Head of caudate nucleus (tissue), 42 donors: ENCODE measurements at places on chromosomes 4 and X.

DNA sequence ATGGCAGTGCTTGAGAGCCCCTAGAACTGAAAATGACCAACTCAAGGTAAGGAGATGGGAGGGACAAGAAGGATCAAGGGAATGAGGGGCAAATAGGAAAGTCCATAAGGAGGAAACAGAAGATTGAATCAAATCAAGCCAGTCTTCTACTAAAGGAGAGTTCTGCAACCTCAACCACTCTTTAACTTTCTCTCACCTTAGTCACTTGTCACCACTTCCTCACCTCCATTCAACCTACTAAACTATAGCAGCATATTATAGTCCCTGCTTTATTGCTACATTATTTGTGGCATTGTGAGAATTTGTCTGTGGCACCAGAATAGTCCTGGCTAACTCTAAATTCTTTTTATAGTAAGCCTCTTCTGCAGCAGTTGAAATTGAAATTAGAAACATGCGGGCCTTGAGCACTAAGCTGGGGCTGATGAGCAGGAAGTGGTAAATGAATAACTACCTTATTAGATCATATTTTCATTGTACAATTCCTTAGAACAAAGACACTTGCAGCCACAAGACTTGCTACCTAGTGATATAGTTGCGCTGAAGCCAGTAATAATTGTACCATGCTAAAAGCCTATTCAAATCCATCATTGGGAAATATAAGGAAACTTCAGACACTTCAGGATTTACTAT is 336.9 kb downstream of the ZNF674 start:
- DNase-seq: no peak

- DNase-seq: no peak
These were observed 14.8 kb downstream of the AMTN start for GRCh38 chr4:70533211-70533610.

GRCh38 chrX:34918856-34919255 is 23.7 kb upstream of the FAM47B start:
- DNase-seq: no peak

GRCh38 chr4:119130365-119131065 is 5.1 kb upstream of the MYOZ2 start:
- no peak for DNase-seq
